Motor neuron (in vitro differentiated cells): ENCODE measurements at places on chromosomes 3 and 15. TPM values are rescaled to one million over a fixed set of nuclear protein-coding genes. Genes with fewer than 3 reads are reported as not detected.

GRCh38 chr3:19154693-19155250, 6.5 kb downstream of the KCNH8 start:
- no peak for ATAC-seq

GRCh38 chr15:100235030-100235617, 106.7 kb downstream of the ADAMTS17 start:
- ATAC-seq: no peak

- no peak for ATAC-seq
Measured at GRCh38 chr3:158847885-158848284, 46.0 kb downstream of the MFSD1 start.

DNA sequence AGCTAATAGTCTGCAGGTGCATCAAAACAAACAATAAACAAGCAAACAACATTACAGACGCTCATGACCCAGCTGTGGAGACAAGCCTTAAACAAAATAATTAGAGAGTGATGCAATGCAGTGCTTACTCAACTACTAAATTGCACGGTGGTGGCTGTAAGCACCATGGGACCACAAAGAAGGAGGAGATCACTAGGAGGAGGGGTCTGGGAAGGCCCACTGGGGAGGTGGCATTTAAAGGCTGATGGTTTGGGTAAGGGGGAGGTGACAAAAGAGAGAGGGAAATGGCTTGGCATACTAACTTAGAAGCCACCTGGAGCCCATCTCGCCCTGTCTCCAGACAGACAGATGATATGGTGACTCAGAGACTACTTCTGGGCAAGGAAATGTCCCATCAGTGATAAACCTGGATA, 516.7 kb downstream of the FOXP1 start:
- no peak for ATAC-seq

GRCh38 chr3:58899159-58899952, 150.5 kb downstream of the CFAP20DC start:
- ATAC-seq: no peak

The RNF13 gene
- total RNA-seq: 34.5 and 37.8 TPM in 2 replicates

- no peak for ATAC-seq
Measured at GRCh38 chr15:63049783-63050371, 7.3 kb downstream of the TPM1 start.

- peak; percentile 39 for ATAC-seq
Measured at GRCh38 chr15:97087006-97087741, 756.7 kb downstream of the NR2F2 start.

DNA sequence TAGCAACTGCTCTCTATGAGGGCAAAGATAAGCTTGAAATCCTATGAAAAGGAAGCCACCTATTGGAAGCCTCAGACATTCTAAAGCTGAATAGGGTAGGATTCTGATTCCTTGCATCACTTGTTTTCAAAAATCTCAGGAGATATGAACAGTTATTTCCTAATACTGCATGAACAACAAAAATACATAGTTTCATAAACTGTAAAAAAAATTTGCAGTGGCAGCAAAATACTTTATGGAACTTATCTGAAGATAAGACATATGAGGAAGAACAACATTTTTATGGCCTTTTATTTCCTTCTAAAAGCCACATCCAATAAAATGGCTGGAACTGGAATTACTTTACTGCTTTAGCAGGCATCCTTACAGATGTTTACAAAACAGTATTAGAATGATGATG, 29.9 kb downstream of the AP3S2 start:
- ATAC-seq: no peak

- no peak for ATAC-seq
Measured at GRCh38 chr3:46508850-46509591, 11.2 kb downstream of the RTP3 start.
